Activated CD4-positive, alpha-beta T cell treated with anti-CD3 and anti-CD28 coated beads, Interleukin-2, Interleukin-4, amounts not matched to agents 100 ng/mL and 50 ng/mL, durations not matched to agents 16 hours and 8 hours (primary cell): ENCODE measurements at places on chromosomes 1 and 21.
A peak's percentile ranks its signal among the peaks of the same experiment; 100 is the strongest.

DNA sequence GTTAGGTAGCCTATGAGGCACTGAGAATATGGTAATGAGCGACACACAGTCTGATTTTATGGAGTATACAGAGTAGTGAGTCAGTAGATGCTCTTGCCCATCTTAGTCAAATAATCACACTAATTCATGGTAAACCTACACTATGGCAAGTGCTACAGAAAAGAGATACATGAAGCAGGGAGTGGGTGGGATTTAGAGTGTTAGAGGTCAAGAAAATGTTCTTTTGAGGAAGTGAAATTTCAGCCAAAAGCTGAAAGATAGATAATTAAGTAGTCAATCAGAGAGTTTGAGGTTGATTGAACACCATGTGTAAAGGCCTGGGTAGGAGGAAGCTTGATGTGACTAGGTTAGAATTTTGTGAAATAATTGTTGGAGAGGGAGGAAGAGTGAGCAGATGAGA, 14.7 kb downstream of the MDM4 start:
- no peak for DNase-seq

GRCh38 chr1:87642581-87643221, 314.0 kb downstream of the LMO4 start:
- no peak for DNase-seq

- no peak for DNase-seq
Observed at GRCh38 chr1:187477535-187477934, 648.8 kb downstream of the PLA2G4A start.

DNA sequence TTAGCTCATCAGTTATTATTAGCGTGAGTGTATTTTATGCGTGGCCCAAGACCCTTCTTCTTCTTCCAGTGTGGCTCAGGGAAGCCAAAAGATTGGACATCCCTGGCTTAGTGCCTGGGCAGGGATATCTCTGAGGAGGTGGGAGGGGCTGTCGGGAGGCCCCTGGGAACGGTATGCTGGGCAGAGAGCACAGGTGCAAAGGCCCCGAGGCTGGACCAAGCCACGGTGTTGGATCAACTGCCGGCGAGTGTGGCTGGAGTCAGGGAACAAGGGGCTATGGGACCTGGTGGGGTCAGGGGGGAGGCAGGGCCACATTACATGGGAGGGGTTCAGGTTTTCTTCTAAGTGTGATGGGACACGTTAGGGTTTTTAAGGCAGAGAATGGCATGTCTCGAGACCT, 62.7 kb downstream of the FHAD1 start:
- no peak for DNase-seq

- peak; percentile 15 for DNase-seq
Observed at GRCh38 chr1:198234520-198235251, 77.9 kb downstream of the NEK7 start.

DNA sequence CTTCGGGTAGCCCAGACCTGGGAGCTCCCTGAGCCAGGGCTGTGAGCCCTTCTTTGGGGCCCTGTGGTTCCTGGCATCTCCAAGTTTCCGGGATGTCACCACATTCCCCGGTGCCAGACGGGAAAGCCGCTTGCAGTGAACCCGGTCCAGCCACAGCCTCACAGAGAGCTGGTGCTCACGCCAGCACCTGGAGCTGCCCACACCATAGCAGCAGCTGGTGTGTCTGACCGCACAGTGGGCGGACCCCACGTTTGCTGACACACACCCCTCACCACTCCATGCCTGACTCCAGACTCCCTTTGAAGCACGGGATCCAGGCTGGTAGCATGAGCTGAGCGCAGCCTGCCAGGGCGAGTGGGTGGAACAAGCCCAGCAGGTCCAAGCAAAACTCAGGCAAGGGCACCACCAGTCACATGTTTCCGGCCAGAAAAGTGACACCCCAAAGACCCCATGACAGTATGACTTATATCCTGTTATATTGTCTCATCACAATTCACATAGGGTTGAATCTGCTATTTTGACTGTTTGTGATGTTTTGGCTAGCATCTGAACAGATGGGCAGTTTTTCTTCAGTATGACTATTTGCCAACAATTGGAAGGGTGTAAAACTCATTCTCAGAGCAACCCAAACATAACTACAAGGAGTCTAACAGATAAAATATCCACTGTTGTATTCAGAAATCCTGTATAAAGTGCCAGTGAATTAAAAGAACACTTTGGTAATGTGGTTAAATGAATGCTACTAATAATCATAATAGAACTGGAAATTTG, 285.4 kb downstream of the SMYD3 start:
- no peak for DNase-seq

- DNase-seq = no peak
Observed at GRCh38 chr1:162019006-162019405, 4.7 kb downstream of the OLFML2B start.

- no peak for DNase-seq
Observed at GRCh38 chr1:21497466-21498061, 11.7 kb upstream of the ALPL start.

- DNase-seq = no peak
Observed at GRCh38 chr1:2499986-2500596, 24.0 kb downstream of the PLCH2 start.

DNA sequence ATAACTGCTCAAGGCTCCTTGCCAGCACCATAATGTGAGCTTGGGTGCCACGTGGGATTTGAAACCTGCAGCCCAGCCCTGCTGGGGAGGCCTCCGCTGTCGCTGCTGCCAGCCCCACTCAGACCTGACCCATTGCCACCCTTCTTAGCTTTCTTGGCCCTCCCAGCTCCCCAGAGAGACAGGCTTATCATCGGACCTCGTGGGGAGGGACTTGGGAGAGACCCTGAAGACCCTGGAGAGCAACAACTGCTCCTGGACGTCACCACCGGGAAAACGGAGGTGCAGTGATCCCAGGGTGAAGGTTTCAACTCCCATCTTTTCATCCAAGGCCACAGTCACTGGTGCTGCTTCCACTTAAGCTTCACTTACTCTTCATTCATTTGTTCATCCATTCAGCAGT, 596.1 kb downstream of the PTPRU start:
- DNase-seq = no peak

- DNase-seq = no peak
Observed at GRCh38 chr1:34619256-34619655, 135.6 kb upstream of the GJB5 start.

GRCh38 chr1:27615346-27616192, 11.6 kb upstream of the AHDC1 start:
- no peak for DNase-seq

- no peak for DNase-seq
Observed at GRCh38 chr1:197066719-197067456, at the start of gene F13B. Gene F13B (minus strand): TSS chr1:197067260. CDS start chr1:197067223, 37 bp downstream.

GRCh38 chr1:56993475-56993874, 27.7 kb upstream of the C8B start:
- no peak for DNase-seq

- DNase-seq = peak; percentile 24
Observed at GRCh38 chr1:84689514-84690396, 506 bp downstream of the SSX2IP start.
